ENCODE measurements at places on chromosomes 3 and 15.

DNA sequence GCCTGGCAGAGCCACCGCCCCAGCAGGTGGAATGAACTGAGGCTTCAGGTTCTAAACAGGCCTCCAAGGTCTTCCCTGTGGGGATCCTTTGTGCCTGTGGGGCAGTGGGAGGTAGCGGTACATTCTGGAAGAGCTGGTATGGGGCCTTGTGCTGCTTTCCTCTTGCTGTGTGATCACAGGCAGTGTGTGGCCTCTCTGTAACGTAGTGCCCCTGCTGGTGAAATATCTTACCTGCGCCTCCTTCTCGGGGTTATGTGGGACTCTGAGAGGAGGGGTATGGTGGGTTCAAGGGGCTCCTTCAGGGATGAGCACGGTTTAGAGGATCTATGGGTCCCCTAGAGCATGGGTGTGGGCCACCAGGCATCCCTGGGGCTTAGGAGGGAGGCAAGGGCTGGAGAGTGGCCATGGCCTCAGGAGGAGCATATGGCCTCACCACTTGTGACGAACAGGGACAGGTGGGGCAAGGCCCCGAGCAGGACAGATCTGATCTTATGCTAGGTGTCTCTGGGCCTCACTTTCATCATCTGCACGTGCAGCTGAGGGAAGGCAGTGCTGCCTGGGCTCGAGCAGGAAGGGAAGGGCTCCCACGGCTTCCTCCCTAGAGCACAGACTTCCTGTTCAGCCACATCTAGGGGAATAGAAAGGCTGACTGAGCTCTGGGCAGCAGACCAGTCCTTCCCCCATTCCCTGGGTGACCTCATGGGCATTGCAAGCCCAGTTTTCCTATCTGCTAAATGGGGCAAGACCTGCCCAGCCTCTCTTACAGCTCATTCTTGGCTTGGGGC lies 1.9 kb upstream of the ALS2CL start:
- no peak for DNase-seq

DNA sequence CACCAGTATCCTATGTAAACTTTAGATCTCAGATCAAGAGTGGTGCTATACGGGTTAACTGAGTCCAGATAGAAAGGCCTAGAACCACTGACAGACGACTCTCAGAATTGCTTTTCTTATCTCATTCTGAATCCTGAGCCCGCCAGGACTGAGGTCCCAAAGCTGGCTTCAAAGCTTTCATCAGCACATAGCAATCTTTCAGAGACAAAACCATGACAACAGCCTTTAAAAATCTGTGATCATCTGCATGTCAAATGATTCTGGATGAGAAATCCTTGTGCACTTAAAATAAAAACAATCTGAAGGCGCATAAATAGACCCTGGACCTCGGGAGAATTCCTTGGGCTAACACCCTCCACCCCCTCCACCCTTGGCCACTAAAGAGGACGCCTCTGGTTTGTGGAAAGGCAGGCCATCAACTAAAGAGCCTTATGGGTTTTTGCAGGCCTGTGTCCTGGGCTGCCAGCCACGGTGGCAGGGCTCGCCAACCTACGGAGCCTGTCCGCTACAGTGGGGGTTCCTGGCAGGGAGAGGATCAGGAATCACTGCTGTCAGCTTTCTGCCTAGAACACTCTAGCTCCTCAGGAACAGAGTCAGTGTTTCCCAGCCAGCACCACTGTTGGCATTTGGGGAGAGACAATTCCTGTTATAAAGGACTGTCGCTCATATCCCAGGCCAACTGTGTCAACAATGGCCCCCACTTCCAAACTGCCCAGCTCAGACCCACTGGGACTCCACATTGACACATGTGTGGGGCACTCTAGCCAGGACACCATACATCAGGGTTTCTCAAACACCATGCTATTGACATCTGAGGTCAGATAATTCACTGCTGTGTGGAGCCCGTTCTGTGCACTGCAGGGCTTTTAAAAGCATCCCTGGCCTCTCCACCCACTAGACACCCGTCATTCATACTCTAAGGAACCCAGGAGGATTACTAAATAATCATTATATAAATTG lies 20.2 kb downstream of the TLE3 start:
- no peak for DNase-seq

DNA sequence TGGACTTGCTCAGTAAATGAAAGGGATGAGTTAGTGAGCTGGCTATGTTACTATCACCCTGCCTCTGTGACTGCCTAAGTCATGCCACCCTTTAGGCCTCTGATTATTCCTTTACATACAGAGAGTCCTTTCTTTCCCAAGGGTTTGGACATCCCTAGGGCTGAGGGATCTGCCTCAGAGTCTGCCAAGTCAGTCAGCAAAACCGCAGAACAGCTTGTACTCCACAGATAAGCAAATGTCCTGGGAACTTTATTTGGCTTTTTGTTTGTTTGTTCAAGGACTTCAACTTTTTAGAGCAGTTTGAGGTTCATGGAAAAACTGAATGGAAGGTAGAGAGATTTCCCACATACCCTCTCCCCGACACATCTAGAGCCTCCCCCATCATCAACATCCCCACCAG lies 82.6 kb upstream of the TRIM42 start:
- no peak for DNase-seq

DNA sequence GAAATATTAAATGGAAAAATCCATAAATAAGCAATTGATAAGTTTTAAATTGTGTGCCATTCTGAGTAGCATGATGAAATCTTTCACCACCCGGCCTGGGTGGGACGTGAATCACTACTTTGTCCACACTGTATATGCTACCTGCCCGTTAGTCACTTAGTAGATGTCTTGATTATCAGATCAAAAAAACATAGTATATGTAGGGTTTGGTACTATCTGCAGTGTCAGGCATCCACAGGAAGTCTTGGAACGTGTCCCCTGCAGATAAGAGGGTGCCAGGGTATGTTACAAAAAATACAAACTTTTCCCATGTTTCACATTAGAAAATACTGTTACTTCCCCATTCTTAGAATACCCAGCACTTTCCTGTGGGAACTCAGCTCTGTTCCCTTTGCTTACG lies 35.2 kb downstream of the FAM81A start:
- DNase-seq: no peak

GRCh38 chr3:13837751-13838150 lies 42.1 kb downstream of the WNT7A start:
- no peak for DNase-seq

GRCh38 chr15:70558406-70559264 lies 204.7 kb downstream of the UACA start:
- no peak for DNase-seq

DNA sequence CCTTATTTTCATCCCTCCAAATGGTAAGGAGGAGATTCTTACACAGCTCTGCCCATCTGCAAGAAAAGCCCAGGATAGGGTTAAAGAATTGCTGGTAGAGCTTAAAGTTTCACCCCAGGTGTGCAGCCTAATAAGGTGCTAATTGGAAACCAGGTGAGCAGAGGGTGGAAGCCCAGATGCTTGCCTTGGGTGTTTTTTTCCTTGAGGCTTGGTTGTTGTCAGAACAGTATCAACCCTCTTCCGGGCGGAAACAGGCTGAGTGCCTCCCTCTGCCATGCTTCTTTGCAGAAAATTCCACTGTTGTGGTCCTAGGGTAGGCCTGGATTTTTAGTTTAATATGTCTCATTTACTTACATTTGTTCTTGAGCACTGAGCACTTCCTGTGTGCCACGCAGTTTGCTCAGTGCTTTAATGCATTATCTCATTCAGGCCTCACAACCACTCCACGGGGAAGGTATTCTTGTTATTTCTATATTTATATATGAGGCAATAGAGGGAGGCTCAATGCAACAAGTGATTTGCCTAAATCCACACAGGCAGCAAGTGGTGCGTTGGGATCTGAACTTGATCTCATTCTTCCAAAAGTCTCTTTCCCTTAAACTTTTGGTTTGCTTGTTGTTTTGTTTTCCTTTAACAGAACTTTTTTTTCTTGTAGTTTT lies 115.0 kb upstream of the LRIG1 start:
- no peak for DNase-seq

GRCh38 chr3:185236969-185237368 lies 16.9 kb downstream of the EHHADH start:
- no peak for DNase-seq

DNA sequence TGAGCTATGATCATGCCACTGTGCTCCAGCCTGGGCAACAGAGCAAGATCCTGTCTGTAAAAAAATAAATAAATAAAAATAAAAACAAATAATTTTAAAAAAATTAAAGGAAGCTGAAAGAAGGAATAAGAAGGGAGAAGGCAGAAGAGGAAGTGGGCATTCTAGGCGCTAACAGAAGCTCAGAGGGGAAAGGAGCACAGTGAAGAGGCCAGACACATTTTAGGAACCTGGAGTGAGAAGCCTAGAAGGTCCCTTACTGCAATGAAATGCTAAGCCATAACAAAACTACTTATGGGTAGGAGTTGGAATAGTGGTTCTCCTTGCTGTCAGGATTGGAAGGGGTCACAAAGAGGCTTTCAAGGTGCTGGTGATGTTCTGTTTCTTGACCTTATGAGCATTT lies 64.0 kb downstream of the ITGB5 start:
- no peak for DNase-seq

DNA sequence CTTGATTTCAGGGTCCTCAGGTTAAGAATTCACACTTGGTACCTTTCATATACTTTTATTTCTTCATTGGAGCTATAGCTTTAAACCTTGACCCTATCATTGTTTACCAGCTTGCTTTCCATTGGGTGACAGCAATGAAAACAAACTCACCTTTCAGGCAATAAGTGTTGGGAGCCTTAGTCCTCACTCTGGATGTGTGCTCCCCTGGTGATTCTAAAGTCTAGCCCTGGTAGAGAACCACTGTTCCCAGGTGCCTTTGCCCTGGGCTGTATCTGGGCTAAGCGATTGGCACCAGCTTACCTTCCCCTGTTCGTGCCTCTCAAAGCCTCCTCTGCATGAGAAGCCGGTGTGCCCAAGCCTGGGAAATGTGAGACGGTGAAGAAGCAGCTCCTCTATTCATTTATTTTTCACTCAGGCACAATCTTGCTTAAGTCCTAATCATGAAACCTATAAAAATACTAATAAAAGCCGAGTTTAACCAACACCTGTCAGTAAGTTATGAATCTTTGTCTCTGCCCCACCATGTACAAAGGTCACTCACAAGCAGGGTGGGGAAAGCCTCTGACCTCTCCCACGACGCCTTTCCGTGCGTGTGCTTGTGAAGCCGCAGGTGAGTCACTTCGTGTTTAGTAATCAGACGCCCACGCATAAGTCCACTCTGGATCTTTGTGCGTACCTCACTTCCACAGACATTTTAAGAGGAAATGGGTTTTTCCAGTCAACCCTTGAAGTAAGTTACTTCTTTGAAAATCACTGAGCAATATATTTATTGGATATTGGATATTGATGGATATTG lies 12.8 kb upstream of the ARRDC4 start:
- DNase-seq: no peak

Measured in 8988T (cell line).